ENCODE measurements at places on chromosomes 7 and 10.

- no peak for DNase-seq
Observed at GRCh38 chr10:1737222-1738061, at the start of gene ADARB2. Gene ADARB2, minus strand, starts transcription at chr10:1737525.

- DNase-seq = peak; percentile 37
Observed at GRCh38 chr7:2819954-2820397, 24.1 kb downstream of the GNA12 start.

GRCh38 chr7:5484921-5485320 lies 61.3 kb upstream of the TNRC18 start:
- no peak for DNase-seq

- DNase-seq = peak; percentile 22
Observed at GRCh38 chr10:5071411-5072198, 22.6 kb upstream of the AKR1C3 start.

DNA sequence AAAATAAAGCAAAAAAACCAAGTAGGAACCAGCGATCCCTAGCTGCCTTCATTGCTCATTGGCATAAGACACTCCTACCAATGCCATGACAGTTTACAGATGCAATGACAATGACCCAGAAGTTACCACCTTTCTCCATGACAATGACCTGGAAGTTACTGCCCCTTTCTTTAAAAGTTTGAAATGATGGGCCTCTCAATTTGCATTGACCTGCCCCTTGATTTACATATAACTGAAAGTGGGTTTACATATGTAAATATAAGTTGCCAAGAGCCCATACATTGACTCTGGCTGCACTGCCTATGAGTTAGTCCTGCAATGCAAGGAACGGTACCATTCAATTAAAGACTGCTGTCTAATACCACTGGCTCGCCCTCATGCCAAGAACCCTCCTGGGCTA lies 240.7 kb upstream of the LRRN3 start:
- no peak for DNase-seq

DNA sequence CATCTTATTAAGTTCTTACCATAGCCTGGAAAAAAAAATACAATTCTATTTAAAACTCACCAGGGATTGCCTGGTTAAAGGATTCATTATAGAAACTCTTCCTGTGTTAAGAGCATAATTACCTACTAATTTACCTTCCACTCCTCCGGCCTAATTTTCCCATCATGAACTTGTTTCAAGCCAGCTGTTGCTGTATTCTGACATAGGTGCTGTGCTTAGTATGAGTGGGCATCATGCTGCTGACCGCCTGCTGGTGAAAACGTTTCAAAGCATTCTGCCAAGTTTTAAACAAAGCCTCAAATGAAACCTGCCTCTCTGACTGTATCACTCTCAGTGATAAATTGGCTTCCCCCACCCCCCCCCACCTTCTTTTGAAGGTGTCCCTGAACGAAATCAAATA lies 47.8 kb upstream of the KCNMA1 start:
- no peak for DNase-seq

All from ELR (cell line).